Activated T-helper 1 cell treated with anti-CD3 and anti-CD28 coated beads, Interleukin-12 subunit alpha, Interleukin-12 subunit beta, Interleukin-2, Interleukin-4 antibody, amounts not matched to agents 30 ng/mL and 10 ng/mL and 1 ng/mL, durations not matched to agents 14 hours and 24 hours and 36 hours (primary cell): ENCODE measurements at places on chromosomes 11 and 22. TPM values are rescaled to one million over a fixed set of nuclear protein-coding genes. Genes with fewer than 3 reads are reported as not detected.

The KCNJ5 gene
- total RNA-seq = 0.12 TPM in 1 of 2 replicates, not detected in the other

- peaks cover 20% of the 10 kb centered on the region for H3K4me1 ChIP-seq
- peaks cover 16% of the 10 kb centered on the region for H3K36me3 ChIP-seq
- H3K4me3 ChIP-seq = peak overlapping the region; percentile 20
- no peak for DNase-seq
Observed at GRCh38 chr11:66221726-66222236, 46.7 kb upstream of the RAB1B start.

DNA sequence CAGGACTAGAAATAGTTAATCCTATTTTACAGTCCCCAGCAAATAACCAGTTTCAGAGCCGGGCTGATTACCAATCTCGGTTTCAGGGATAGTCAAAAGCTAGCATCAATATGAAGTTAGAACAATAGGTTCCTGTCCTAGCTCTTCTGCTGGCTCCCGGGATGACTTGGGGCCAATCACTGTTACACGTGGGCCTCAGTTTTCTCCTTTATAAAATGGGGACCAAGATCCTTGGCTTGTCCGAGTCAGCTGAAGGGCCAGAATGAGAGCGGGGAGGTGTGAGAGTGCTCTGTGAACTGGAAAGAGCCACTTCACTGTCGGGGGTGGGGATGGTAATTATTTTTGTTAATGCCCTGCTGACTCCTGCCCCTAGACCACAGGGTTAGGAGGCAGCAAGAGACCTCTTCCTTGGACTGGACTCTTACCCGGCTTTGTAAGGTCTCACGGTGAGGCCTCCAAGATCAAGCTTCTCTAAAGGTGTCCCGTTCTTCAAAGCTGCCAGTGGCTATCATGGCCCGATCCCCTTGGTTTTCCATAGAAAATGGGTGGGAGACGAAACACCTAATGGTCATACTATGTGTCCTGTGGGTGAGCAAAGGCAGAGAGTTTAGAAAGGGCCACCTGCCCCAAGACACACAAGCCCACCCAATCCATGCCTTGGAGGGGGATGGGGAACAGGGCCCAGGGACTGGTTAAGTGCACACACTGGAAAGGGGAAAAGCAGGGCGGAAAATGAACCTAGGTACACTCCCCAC is 1.4 kb downstream of the UCP2 start:
- no peak for DNase-seq
- H3K27me3 ChIP-seq = no peaks in the 10 kb centered on the region
- peaks cover 56% of the 10 kb centered on the region for H3K36me3 ChIP-seq
- peaks cover 74% of the 10 kb centered on the region for H3K4me1 ChIP-seq
- H3K4me3 ChIP-seq = peak overlapping the region; percentile 100
- peak overlapping the region; percentile 94 for H3K27ac ChIP-seq

GRCh38 chr11:123778511-123778910 is 24.2 kb upstream of the OR6X1 start:
- H3K27ac ChIP-seq = no peak overlapping the region
- H3K4me1 ChIP-seq = no peaks in the 10 kb centered on the region
- DNase-seq = no peak
- H3K4me3 ChIP-seq = no peak overlapping the region

GRCh38 chr11:61087426-61088119 is 14.7 kb upstream of the CD5 start:
- H3K4me3 ChIP-seq = peak overlapping the region; percentile 2
- H3K27me3 ChIP-seq = no peaks in the 10 kb centered on the region
- peak overlapping the region; percentile 30 for H3K27ac ChIP-seq
